ENCODE measurements at places on chromosomes 13 and 19.

DNA sequence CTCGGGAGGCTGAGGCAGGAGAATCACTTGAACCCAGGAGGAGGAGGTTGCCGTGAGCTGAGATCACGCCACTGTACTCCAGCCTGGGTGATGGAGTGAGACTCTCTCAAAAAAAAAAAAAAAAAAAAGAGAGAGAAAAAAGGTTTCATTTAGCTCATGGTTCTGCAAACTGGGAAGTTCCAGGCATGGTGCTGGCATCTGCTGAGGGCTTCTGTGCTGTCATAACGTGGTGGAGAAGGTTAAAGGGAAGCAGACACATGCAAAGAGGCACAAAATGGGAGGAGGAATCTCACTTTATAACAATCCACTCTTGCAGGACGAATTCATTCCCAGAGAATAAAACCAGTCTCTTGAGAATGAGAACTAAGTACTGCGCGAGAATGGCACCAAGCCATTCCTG lies 34.9 kb upstream of the SIAH3 start:
- DNase-seq: no peak

DNA sequence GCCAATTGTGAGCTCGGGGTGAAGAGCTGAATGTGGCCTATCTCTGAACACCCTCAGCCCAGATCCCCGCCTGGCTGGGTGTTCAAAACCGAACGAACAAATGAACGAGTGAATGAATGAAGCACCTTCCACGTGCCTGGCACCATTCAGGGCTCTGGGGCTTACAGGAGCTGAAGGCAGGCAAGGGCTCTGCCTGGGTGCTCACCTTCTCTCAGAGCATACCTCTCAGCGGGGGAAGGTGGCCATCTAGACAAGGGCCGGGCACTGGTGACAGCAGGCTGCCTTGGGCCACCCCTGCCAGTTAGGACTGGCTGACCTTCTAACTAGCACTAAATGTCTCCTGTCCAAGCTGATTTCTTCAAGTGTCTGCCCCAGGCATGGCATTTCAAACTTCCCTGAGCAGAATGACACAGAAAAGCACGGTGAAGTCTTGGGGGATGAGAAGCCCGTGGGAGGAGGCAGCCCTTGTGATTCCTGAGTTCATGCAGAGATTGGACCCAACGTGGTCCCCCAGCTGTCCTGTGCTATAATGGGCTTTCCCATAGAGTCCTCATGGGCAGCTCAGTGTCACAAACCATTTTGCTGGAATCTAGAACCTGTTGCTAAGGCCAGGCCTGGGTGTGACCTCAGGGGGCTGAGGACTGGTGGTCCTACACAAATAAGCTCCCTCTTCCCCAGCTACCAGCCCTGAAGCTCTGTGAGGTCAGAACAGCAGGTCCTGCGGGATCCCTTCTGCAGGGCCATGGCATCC lies 27.9 kb upstream of the VSTM2B start:
- DNase-seq: no peak

DNA sequence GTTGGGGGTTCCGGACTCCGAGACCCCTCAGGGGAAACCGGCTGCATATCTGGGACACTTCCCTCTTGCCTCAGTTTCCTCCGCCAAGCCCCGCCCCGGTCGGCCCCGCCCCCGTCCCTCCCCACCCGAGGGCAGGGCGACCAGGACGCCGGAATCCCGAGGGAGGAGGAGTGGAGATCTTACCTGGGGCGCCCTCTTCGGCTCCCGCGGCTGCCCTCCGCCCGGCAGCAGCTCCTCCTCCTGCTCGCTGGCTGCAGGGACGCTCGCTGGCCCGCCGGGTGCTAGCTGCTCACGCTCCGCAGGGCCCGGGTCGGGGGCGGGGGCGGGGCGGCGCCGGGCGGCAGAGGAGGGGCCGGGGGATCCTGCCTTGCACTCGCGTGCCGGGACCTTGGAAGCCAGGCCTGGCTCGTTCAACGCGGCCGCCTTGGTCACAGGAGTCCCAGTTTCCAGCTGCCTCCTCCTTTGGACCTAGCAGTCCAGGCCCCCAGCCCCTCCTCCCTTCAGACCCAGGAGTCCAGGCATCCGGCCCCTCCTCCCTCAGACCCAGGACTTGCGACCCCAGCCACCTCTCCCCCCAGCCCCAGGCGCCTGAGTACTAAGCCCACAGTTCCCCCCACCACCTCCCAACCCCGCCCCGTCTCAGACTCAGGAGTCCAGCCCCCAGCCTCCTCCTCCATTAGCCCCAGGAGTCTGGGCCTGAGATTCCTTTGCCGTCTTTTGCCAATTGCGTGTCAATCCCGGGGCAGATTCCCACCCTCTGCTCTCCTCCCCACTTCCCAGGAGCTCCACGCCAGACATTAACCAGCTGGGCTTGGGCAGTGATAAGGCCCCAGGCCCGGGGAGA lies at the start of gene NTF4:
Gene NTF4, minus strand, starts transcription at position 51 of the 844 bp plus-strand sequence. CDS start 2,821 bp downstream, outside the sequence.
- peak; percentile 71 for DNase-seq

- DNase-seq: no peak
Measured at GRCh38 chr13:93341517-93341916, 114.9 kb downstream of the GPC6 start.

- DNase-seq: no peak
Measured at GRCh38 chr13:109707742-109708617, 78.4 kb downstream of the IRS2 start.

DNA sequence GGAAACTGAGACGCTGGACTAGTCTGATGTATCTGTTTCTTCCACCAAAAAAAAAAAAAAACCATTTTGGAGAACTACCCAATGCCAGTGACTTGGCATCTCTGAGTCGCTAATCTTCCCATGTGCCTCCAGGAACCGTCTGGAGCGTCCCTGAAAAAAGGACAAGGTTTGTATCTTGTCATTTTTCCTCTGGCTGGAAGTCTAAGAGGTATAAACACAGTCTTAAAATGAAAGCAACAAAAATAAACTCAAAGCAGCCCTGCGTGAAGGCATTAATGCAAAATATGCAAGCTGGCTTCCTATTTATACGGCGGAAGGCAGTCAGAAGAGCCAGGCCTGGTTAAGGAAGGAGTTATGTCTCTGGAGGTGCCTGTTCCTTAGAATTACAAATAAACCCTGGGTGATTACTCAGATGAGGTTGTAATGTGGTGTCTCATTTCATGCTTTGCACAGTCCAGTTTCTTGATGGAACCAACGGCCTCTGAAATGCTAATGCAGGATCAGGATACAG lies 20.3 kb downstream of the ACTN4 start:
- DNase-seq: no peak

DNA sequence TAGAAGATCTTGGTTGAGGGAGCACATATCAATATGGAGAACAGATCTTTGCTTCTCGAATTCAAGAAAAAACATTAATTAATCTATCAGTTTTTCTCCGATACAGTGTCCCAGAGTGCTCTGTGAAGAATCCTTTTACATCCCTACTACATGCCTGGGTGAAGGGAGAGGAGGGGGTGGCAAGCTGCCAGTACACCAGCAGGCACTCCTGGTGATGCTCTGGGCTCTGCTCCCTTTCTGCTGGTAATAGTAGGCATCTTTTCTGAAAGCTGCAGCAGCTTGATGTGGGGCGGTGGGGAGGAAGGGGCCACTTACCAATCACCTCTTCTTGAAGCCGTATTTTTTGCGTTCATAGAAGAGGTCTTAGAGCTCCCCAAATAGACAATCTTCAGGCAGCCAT lies 30.7 kb downstream of the PBX4 start:
- no peak for DNase-seq

- DNase-seq: no peak
Measured at GRCh38 chr13:93522501-93522900, 295.9 kb downstream of the GPC6 start.

DNA sequence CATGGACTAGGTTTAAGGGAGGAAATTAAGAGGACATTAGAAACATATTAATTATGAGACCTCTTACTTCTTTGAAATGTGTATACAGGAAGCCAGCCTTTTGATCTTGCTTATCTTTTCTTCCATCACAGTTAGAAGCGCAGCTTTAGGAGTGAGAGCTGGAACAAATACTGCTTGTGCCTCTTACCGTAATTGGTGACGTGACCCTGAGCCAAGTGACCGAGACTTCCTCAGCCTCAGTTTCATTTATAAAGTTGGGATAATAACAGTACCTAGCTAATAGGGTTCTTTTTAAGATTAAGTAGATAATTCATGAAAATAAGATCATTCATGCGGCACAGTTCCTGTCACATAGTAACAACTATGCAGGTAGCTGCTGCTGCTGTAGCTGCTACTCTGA lies 18.5 kb downstream of the FREM2 start:
- DNase-seq: no peak

DNA sequence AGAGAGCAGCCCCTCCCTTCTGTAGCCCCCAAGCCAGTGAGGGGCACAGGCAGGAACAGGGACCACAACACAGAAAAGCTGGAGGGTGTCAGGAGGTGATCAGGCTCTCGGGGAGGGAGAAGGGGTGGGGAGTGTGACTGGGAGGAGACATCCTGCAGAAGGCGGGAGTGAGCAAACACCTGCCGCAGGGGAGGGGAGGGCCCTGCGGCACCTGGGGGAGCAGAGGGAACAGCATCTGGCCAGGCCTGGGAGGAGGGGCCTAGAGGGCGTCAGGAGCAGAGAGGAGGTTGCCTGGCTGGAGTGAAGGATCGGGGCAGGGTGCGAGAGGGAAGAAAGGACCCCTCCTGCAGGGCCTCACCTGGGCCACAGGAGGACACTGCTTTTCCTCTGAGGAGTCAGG lies 4.2 kb downstream of the KLK3 start:
- DNase-seq: no peak

GRCh38 chr19:46068345-46069258 lies 27.8 kb upstream of the IGFL4 start:
- no peak for DNase-seq

DNA sequence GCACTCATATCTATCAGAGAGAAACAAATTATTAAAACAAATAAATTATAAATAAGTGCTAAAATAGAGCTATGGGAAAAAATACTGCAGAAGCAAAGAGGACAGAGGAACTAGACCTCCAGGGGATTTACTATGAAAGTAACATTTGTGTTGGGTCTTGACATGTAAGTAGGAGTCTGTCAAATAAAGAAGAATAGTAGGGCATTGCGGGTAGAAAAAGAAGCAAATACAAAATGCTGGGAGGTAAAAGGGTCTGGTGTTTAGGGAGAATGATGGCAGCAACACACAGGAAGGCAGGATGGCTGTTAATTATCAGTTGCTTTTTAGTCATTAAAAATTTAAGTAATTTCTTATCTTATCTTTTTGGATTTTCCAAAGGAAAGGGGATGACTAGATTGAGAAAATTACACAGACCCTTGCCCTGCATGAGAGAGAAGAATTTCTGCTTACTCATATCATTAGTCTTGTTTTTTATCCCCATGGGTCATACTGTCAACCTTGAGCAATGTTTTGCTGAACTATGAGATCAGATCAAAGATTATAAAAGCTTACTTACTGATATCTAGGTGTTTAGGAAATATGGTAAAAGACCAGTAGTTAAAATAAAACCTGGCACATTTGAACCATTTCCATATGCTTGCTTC lies 472.7 kb downstream of the DIAPH3 start:
- DNase-seq: no peak

DNA sequence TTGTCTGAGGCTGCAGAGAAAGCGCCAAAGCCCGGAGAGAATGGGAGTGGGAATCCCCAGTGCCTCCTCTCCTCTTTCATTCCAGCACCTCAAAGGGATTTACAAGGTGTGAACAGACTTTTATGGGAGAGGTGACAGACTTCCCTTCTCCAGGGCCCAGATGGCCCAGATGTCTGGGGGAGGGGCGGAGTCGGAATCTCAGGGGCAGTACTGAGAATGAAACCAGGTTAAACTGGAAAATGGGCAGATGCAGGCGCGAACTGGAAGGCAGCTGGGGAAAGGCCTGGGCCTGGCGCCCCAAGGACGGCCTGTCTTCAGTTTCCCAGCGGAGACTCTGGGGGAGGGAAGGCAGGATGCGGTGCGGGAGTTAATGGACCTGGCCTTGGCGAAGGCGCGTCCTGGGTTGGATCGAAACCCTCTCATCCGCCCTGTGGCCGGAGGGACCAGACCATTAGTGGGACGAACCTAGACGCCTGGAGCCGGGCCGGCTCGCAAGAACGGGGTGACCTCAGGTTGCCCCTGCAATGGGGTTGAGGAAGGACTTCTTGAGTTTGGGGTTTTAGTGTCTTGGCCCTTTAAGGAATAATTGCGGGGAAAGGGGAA lies 592 bp upstream of the TRIP10 start:
- no peak for DNase-seq

- DNase-seq: no peak
Measured at GRCh38 chr13:58906329-58907007, 1257.3 kb downstream of the DIAPH3 start.

GRCh38 chr19:28169168-28169887 lies 1043.6 kb downstream of the UQCRFS1 start:
- no peak for DNase-seq

GRCh38 chr19:10815007-10815536 lies 20.9 kb downstream of the TMED1 start:
- no peak for DNase-seq

DNA sequence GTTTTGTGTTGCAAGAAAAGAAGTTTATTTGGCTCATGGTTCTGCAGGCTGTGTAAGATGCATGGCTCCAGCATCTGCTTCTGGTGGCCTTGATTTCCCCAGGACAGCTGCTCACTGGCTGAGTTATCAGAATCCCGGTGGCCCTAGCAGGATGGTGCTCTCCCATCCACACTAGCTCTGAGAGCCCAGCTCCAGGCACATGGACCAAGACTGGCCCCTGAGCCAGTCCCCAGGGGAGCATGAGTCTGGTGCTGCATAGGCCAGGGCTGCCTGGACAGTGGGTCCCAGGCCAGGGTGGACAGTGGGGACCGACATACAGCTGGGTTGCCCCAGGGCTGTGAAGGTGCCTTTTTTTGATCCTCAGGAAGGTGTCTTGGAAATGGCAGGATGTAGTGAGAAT lies 10.4 kb downstream of the ADGRE2 start:
- DNase-seq: no peak

- DNase-seq: no peak
Measured at GRCh38 chr19:7832781-7833180, 2.8 kb downstream of the EVI5L start.

GRCh38 chr13:92300651-92301050 lies 902.2 kb downstream of the GPC5 start:
- DNase-seq: no peak

GRCh38 chr13:66996503-66996902 lies 233.6 kb downstream of the PCDH9 start:
- DNase-seq: no peak

Data from 8988T (cell line).